ENCODE measurements at places on chromosomes 12 and 14.
A peak's percentile ranks its signal among the peaks of the same experiment; 100 is the strongest.

DNA sequence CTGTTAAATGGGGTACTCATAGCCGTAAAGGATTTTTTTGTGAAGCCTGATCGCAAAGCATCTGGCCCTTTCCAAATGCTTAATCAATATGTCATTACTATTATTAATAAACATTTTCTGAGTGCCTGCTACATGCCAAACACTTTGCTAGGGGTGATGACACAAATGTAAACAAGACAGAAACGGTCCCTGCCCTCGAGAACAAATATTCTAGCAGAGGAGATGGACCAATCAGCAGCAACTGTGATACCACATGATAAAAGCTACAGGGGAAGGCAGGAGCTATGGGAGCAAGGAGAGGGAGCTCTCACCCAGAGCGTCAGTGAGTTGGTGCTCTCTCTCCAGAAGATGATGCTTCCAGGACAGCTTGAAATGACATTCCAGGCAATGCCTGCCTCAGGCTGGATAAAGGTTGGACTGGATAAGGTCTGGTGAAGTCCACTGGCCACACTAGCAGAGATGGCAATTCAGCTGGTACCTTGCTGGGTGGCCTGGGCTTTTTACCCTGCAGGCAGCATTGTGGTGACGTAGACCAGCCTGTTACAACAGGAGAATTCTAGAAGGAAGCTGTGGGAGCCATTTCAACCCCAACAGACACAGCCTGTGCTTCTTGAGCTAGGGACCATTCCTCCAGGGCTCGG lies 41.1 kb downstream of the ERH start:
- no peak for DNase-seq

- peak; percentile 68 for DNase-seq
Measured at GRCh38 chr14:76844223-76844622, 18.0 kb downstream of the LRRC74A start.

DNA sequence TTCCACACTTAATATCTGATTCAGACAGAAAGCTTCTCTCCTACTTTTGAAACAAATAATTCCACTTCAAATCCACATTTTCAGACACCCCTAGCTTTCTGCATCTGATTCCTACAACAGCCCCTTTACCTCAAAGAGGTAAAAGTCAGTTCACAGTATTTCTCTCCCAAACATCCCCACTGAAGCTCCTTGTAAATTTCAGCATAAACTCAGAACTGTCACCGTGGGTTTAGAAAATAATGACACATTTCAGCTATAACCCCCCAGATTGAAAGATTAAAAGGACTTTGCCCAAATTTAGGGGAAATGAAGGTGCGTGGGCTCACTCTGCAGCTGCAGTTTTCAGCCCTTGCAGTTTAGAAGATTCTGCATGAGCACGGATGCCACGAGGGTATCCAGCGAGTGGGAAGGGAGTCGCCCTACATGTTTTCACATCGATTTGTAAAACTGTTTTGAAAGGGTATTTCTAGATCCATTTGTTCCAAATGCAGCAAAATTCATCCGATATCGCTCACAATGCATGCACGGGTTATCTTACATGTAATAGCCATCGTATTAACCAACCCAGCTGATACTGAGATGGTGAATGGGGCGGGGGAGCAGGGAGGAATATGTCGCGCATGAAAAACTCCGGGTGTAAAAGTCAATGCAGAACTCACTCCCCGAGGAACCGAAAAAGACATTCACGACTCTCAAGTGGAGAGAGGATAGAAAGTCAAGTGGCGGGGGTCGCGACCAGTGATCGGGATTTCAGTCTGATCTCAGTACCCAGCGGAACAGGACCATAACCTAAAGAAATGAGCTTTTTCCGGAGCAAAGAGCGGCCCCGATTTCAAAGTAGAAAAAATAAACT lies 5.0 kb upstream of the CCND2 start:
- DNase-seq = peak; percentile 51

- no peak for DNase-seq
Measured at GRCh38 chr14:33617154-33617553, 333.7 kb downstream of the EGLN3 start.

GRCh38 chr12:110796952-110797351 lies 49.8 kb upstream of the CCDC63 start:
- DNase-seq = no peak
